ENCODE measurements at places on chromosomes 7 and 10. TPM values are rescaled to one million over a fixed set of nuclear protein-coding genes. Genes with fewer than 3 reads are reported as not detected.

DNA sequence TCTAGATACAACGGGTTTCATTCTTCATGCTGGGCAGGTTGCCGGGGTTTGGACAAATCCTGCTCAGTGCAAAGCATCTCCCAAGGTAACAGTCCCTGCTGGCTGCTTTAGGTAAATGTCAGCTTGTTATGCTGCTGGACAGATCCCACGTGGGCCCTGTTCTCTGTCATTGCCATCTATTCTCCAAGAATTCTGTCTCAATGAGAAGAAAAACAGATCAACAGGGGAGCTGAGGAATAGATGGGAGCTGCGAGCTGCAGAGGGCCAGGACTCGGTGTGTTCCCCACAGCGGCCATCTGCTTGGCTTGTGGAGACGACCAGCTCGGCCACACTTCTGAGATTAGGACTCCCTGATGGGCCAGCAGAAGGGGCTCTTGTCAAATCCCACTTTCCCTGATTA lies 235.2 kb downstream of the DPP6 start:
- no peak overlapping the region for H3K4me3 ChIP-seq
- H3K27me3 ChIP-seq = no peaks in the 10 kb centered on the region

DNA sequence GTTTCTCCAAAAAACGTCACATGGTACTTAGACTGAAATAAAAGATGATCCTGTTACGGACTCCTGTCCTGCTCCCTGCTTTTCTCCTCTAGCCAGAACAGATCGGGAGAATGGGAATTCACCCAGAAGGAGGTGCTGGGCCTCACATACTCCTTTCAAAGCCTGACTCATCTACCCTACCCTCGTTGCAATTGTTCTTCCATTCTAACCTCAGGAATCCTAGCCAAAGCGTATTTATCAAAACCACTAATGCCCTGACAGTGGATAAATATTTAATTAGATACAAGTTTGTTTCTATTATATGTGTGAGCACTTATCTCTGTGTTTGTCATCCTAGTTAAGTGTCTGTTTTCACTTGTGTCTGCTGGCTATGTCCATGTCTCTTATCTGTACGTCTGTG lies 21.7 kb downstream of the ZCWPW1 start:
- no peak for DNase-seq
- peaks cover 3% of the 10 kb centered on the region for H3K4me1 ChIP-seq
- H3K36me3 ChIP-seq = no peaks in the 10 kb centered on the region

DNA sequence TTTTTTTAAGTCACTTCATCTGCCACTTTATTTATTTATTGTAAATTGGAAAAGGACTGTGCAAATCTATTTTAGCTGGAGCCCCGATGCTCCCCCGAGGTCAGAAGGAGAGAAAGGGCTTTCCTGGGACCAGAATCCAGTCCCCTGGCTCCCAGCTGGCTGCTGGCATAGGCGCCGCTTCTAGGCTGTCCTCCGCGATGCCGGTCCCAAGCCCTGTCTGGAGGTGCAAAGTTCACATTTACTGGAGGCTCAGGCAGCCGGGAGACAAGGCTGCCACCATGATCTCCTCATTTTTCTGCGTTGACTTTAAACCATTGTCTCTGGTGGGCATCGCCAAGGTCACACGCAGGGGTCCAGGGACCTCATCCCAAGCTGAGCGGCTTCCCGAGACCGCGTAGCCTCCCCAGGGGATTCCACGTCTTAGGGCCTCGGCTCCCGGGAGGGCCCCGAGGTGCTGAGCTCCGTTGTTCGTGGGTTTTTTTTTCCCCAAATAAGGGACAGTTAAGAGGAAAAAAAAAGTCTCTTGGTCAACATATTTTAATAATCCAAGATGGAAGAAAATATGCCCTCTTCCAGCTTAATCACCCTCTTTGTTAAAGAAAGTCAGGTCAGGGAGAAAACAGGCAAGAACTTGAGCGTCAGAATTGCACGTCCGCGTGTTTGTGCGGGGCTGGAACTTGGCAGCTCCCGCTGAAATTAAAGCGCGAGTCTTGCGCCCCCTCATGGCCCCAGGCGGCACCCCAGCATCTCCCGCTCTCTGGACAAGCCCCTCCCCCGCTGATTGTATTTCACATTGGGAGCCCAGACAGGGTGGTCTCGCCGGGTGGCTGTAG lies 11.9 kb downstream of the RGR start:
- peaks cover 7% of the 10 kb centered on the region for H3K27me3 ChIP-seq
- no peak overlapping the region for H3K27ac ChIP-seq
- H3K4me1 ChIP-seq = peaks cover 3% of the 10 kb centered on the region

- no peak overlapping the region for H3K27ac ChIP-seq
- peaks cover 4% of the 10 kb centered on the region for H3K36me3 ChIP-seq
- peaks cover 32% of the 10 kb centered on the region for H3K4me1 ChIP-seq
Measured at GRCh38 chr7:25864943-25865751, 286.9 kb upstream of the NFE2L3 start.

The PARD3 gene
- total RNA-seq = 0.63 TPM

The NPC1L1 gene
- total RNA-seq = not detected

The MKX gene
- total RNA-seq = not detected

Measured in activated CD8-positive, alpha-beta T cell treated with anti-CD3 and anti-CD28 coated beads, Interleukin-2, amount 10 ng/mL, durations not matched to agents 7 days and 5 days (primary cell).